ENCODE measurements at places on chromosomes 5 and 9.

GRCh38 chr5:108743319-108743718 lies 4.4 kb upstream of the FER start:
- H3K36me3 ChIP-seq = no peaks in the 10 kb centered on the region
- no peaks in the 10 kb centered on the region for H3K4me1 ChIP-seq
- H3K4me3 ChIP-seq = no peak overlapping the region
- peak; percentile 23 for DNase-seq

DNA sequence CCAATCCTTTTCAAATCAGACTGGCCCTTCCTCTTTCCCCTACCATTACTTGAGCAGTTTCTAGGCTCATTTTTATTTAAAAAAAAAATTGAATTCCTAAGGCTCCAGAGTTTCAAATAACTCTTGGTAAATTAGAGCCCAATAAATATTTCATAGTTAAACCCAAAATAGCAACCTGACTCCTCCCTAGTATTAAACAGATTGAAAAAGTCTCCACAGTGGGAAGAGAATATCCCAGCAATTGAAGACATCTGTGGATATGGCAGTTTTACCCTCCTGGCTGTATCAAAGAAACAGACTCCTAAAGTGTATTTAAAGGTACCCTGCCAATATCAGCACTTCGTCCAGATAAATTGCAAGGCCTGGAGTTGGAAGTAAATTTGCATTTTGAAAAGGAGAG lies 52.7 kb upstream of the GDNF start:
- no peaks in the 10 kb centered on the region for H3K27me3 ChIP-seq
- no peak overlapping the region for H3K4me3 ChIP-seq
- no peaks in the 10 kb centered on the region for H3K4me1 ChIP-seq
- no peaks in the 10 kb centered on the region for H3K36me3 ChIP-seq
- no peak overlapping the region for H3K27ac ChIP-seq

DNA sequence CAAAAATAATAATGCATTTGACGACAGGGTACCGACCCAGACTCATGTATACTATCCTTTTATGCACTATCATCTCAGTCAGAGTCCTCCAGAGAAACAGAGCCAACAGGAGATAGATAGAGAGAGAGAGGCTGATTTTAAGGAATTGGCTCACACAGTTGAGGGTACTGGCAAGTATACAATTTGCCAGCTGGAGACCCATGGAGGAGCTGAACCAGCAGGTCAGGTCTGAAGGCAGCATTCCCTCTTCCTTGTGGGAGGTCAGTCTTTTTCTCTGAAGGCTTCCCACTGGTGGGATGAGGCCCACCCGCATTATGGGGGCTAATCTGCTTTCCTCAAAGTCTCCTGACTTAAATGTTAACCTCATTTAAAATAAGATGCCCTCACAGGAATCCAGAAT lies 17.3 kb upstream of the MED10 start:
- DNase-seq = no peak
- no peaks in the 10 kb centered on the region for H3K36me3 ChIP-seq
- H3K4me1 ChIP-seq = no peaks in the 10 kb centered on the region
- H3K27me3 ChIP-seq = no peaks in the 10 kb centered on the region

- H3K4me1 ChIP-seq = no peaks in the 10 kb centered on the region
- no peak overlapping the region for H3K27ac ChIP-seq
- no peak for DNase-seq
- no peaks in the 10 kb centered on the region for H3K27me3 ChIP-seq
- no peak overlapping the region for H3K4me3 ChIP-seq
These were observed 104.2 kb downstream of the RAPGEF6 start for GRCh38 chr5:131530706-131531331.

DNA sequence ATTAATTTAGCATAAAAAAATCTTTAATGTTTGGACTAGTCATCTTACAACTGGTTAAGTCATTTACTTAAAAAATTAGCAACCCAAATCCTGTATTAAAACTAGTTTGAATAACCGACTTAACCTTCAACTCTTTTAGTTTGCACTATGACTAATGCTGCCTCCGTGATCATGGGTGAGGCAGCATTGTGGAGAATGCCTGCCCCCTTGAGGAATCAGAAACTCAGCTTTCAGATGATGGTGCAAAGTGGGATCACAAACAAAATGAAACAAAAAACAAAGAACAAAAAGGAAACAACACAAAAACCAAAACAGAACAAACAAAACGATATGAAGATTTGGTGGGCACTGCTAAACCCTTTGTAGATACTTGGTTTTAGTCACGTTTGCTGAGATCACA lies 127.0 kb upstream of the PALM2AKAP2 start:
- H3K4me3 ChIP-seq = no peak overlapping the region
- H3K4me1 ChIP-seq = no peaks in the 10 kb centered on the region
- H3K27ac ChIP-seq = no peak overlapping the region
- peak; percentile 52 for DNase-seq
- no peaks in the 10 kb centered on the region for H3K36me3 ChIP-seq

GRCh38 chr5:111783537-111783936 lies 26.5 kb upstream of the NREP start:
- DNase-seq = no peak
- no peak overlapping the region for H3K4me3 ChIP-seq
- H3K4me1 ChIP-seq = no peaks in the 10 kb centered on the region

- no peaks in the 10 kb centered on the region for H3K27me3 ChIP-seq
- H3K4me1 ChIP-seq = no peaks in the 10 kb centered on the region
- H3K27ac ChIP-seq = no peak overlapping the region
- no peak for DNase-seq
These were observed 4.6 kb downstream of the ANXA1 start for GRCh38 chr9:73155968-73156864.

DNA sequence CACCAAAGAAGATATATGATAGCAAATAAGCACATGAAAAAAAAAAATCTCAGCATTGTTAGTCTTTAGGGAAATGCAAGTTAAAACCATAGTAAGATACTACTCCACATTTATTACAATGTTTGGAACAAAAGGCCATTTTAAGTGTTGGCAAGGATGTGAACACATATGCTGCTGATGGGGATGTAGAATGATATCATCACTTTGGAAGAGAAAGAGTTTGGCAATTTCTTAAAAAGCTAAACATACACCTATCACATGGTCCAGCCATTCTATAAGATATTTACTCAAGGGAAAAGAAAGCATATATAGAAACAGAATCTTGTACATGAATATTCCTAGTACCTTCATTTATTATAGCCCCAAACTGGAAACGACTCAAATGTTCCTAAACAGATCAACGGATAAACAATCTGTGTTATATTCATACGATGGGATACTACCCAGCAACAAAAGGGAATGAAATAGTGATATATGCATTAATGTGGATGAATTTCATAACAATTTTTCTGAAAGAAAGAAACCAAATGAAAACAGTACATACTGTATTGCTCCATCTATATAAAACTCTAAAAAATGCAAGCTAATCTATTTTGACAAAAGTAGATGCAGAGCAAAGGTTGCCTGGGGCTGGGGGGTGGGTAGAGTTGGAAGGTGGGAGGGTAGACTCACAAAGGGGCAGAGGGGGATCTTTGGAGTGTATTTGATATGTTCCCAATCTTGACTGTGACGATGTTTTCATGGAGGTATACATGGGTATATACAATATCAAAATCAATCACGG lies 45.7 kb upstream of the SMAD5 start:
- no peaks in the 10 kb centered on the region for H3K36me3 ChIP-seq
- H3K4me1 ChIP-seq = no peaks in the 10 kb centered on the region
- H3K4me3 ChIP-seq = no peak overlapping the region
- no peaks in the 10 kb centered on the region for H3K27me3 ChIP-seq
- H3K27ac ChIP-seq = no peak overlapping the region
- no peak for DNase-seq

- no peaks in the 10 kb centered on the region for H3K36me3 ChIP-seq
- no peaks in the 10 kb centered on the region for H3K4me1 ChIP-seq
- no peaks in the 10 kb centered on the region for H3K27me3 ChIP-seq
- H3K4me3 ChIP-seq = peak within 1 kb of the TSS; percentile 50
- DNase-seq = peak; percentile 99
These were observed at the start of gene TTC23L for GRCh38 chr5:34838785-34839714. TSS of gene TTC23L (plus strand) at chr5:34839164. CDS start at chr5:34840672, 1,508 bp downstream.

DNA sequence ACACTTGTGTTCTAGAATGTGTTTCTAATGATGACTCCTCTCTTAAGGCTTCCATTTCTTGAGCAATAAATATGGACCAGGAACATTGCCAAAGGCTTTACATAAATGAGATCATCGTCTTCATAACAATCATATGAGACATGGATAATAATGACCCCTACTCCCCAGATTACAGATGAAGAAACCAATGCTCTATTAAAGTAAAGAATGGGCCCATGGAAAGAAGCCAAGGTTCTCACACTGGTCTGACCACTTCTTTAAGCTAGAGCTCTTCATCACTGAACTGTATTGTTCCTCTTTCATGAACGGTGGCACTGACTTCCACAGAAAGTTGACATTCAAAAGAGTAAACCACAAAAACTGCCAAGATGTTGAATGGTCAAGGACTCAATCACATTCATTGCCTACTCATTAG lies 65.3 kb downstream of the MARCHF3 start:
- H3K4me1 ChIP-seq = no peaks in the 10 kb centered on the region
- H3K36me3 ChIP-seq = no peaks in the 10 kb centered on the region
- H3K4me3 ChIP-seq = no peak overlapping the region
- no peak overlapping the region for H3K27ac ChIP-seq
- H3K27me3 ChIP-seq = no peaks in the 10 kb centered on the region
- DNase-seq = no peak

- no peaks in the 10 kb centered on the region for H3K36me3 ChIP-seq
- no peak overlapping the region for H3K27ac ChIP-seq
- H3K27me3 ChIP-seq = no peaks in the 10 kb centered on the region
These were observed 180.2 kb downstream of the FBXL17 start for GRCh38 chr5:108201721-108202120.

- DNase-seq = no peak
- no peak overlapping the region for H3K27ac ChIP-seq
- H3K4me1 ChIP-seq = peaks cover 5% of the 10 kb centered on the region
- H3K36me3 ChIP-seq = no peaks in the 10 kb centered on the region
These were observed 16.8 kb downstream of the GNAQ start for GRCh38 chr9:78014776-78015175.

DNA sequence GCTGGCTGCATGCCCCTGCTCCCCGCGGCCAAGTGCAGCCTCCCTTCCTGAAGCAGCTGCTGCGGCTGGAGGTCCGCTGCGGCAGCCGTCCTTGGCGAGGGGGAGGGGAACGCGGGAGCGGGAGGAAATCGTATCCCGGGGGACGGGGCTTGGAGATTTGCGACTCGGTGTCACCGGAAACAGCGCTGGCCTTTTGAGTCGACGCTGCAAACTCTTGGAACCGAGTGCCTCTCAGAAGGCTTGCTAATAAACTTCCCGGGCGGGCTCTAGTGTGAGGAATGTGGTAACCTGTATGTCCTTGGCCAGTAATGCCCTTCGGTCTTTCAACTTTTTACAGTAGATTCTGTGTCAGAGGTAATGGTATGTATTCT lies 82.7 kb downstream of the PTPDC1 start:
- H3K27ac ChIP-seq = peak overlapping the region; percentile 95
- peak overlapping the region; percentile 96 for H3K4me3 ChIP-seq
- H3K4me1 ChIP-seq = no peaks in the 10 kb centered on the region
- no peaks in the 10 kb centered on the region for H3K27me3 ChIP-seq
- DNase-seq = peak; percentile 96

GRCh38 chr9:116154976-116155697 lies 1.5 kb downstream of the PAPPA start:
- no peak overlapping the region for H3K27ac ChIP-seq
- H3K4me1 ChIP-seq = no peaks in the 10 kb centered on the region
- DNase-seq = peak; percentile 30
- no peaks in the 10 kb centered on the region for H3K36me3 ChIP-seq
- H3K27me3 ChIP-seq = peaks cover 5% of the 10 kb centered on the region

DNA sequence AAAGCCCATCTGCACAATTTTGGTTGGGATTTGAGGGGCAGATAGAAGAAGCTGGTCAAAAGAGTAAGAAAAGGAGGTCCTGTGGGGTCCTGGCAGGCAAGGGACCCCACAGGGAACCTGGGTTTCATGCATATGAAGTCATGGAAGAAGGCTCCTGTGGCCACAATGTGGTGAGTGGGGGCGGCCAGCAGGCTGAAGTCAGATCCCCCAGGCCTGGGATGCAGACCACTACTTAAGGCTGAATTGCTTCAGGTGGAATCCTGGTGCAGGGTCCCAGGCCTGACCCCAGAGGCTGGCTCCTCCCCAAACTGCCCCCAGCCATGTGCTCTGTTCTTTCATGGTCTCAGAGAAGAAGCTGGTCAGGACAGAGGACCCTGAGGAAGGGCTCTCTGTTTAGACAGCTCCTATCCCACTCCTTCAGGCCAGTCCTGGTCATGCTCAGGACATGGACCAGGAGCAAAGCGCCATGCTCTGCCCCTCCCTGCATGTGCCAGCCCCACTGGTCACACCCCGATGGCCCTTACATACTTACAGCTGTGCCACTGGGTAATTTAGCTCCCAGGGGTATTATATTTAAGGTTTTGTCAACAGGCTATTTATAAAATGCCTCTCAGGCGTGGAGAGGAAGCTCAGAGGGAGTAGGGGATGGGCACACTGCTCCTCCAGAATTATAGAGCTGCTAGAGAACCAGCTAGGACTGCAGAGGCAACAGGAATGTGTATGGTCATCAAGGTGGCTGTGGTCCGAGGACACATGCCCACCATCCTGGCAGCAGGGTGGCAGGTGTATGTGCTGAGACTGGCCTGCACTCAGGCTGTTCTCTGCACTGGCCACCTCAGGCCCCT lies 33.4 kb downstream of the C5orf15 start:
- H3K4me3 ChIP-seq = no peak overlapping the region
- no peak overlapping the region for H3K27ac ChIP-seq
- H3K36me3 ChIP-seq = no peaks in the 10 kb centered on the region
- H3K27me3 ChIP-seq = no peaks in the 10 kb centered on the region

GRCh38 chr5:60640901-60641300 lies 59.1 kb downstream of the DEPDC1B start:
- no peak overlapping the region for H3K4me3 ChIP-seq
- no peak for DNase-seq

GRCh38 chr5:164809821-164810220 lies 1304.4 kb downstream of the MAT2B start:
- H3K27me3 ChIP-seq = no peaks in the 10 kb centered on the region
- no peaks in the 10 kb centered on the region for H3K36me3 ChIP-seq
- H3K4me3 ChIP-seq = no peak overlapping the region
- H3K4me1 ChIP-seq = no peaks in the 10 kb centered on the region

DNA sequence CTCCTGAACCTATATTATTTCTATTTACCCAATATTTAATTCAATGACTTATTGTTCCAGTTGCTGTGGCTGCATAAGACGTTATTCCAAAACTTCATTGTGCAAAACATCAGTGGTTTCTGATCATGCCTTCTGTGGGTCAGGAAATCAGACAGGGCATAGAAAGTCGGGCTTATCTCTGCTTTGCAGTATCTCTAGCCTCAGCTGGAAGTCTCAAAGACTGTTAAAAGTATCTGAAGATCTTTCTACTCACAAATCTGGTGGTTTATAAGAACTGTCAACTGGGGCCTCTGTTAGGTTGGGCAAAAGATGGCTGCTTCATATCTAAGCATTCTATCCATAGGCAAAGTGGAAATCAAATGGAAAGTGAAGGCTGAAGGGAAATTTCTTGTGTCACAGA lies 687.7 kb upstream of the ARRDC3 start:
- no peaks in the 10 kb centered on the region for H3K27me3 ChIP-seq
- H3K4me1 ChIP-seq = no peaks in the 10 kb centered on the region
- no peak overlapping the region for H3K27ac ChIP-seq
- H3K36me3 ChIP-seq = no peaks in the 10 kb centered on the region

- H3K27me3 ChIP-seq = no peaks in the 10 kb centered on the region
- H3K36me3 ChIP-seq = no peaks in the 10 kb centered on the region
- no peak overlapping the region for H3K4me3 ChIP-seq
- peak; percentile 27 for DNase-seq
- no peak overlapping the region for H3K27ac ChIP-seq
- H3K4me1 ChIP-seq = no peaks in the 10 kb centered on the region
These were observed 11.1 kb upstream of the RXRA start for GRCh38 chr9:134314950-134315715.

GRCh38 chr5:154813736-154814135 lies 36.7 kb downstream of the FAXDC2 start:
- no peaks in the 10 kb centered on the region for H3K4me1 ChIP-seq
- no peak overlapping the region for H3K4me3 ChIP-seq
- H3K27me3 ChIP-seq = no peaks in the 10 kb centered on the region
- no peak overlapping the region for H3K27ac ChIP-seq
- peaks cover 34% of the 10 kb centered on the region for H3K36me3 ChIP-seq

All from mesendoderm (in vitro differentiated cells).